ENCODE measurements at places on chromosomes 3 and 15.

- DNase-seq, result no peak
Observed at GRCh38 chr3:111035316-111035715, 36.3 kb upstream of the NECTIN3 start.

DNA sequence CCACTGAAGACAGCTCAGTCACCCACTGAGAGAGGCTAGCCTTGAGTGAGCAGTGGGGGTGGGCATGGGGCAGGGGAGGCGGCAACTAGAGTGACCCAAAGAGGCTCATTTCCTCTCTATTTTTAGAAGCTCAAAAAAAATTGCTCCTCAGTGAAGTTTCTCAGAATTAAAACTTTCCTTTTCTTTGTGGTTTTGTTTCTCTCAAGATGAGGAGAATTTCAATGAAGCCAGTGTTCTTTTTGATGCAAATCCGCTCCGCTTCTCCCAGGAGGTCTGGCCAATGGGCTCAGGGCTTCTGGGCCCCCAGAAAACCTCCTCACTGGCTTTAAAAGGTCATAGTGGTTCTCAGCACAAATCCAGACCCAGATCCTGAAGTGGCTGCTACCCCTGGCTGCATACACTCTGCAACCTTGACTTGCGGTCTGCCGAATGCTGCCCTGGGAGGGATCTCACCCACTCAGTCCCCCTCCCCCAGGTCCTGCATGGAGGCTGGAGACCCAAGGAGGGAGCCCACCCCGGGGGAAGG, at the start of gene ACSBG1:
Gene ACSBG1 (minus strand): TSS at position 51 of the 526 bp plus-strand sequence. CDS start 64 bp downstream, outside the sequence.
- no peak for DNase-seq

GRCh38 chr15:57923750-57924149, 141.8 kb downstream of the ALDH1A2 start:
- no peak for DNase-seq

DNA sequence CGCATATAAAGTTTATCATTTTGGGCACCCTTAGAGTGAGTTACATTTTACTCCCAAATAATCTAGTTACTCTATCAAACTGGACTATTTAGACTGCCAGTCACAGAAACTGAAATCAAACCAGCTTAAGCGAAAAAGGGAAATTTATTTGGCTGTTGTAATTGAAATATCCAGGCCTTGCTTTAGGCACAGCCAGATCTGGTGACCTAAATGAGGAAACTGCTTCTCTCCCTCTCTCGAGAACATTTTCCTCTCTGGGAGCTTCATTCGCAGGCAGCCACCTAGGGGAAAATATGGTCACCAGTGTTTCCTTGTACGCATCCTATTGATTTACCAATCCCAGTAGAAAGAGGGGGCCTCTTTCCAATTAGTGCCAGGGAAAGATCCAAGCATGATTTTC, 175.3 kb upstream of the MITF start:
- no peak for DNase-seq

GRCh38 chr3:50417637-50418033, 58.3 kb upstream of the TMEM115 start:
- DNase-seq, result no peak

GRCh38 chr3:42177068-42177800, 86.1 kb downstream of the TRAK1 start:
- DNase-seq, result no peak

DNA sequence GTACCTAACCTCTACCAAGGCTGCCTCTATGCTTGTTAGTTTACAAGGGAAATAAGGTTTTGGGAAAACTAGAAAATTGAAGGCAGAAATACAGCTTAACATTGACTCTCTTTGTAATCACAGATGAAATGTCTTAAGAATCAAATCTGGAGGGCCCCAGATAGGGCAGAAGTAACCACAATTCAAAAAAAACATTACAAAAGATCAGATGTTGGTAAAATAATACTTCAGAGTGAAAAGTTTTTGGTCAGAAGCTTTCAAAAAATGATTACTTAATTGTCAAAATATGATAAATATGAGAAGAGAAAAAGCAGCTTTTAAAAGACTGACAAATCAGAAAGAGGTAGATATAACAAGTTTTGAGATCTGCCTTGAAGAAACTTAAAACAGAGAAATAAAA, 425.1 kb upstream of the NECTIN3 start:
- DNase-seq, result no peak

DNA sequence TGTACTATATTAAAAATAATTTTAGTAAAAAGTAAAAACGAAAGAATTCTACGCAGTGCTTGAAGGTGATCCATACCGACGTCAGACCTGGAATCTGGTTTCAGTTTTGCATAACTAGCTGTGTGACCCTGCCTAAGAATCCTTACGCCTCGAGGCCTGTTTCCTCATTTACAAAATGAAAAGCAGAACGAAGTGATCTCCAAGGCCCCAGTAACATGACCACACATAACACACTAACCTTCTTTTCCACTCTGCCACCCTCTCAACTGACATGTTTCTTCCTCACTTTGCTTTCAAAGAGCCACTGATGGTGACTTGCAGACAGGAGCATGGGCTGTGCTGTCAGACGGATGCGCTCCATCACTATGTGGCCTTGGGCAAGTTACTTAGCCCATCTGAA, 4.8 kb downstream of the MESD start:
- no peak for DNase-seq

DNA sequence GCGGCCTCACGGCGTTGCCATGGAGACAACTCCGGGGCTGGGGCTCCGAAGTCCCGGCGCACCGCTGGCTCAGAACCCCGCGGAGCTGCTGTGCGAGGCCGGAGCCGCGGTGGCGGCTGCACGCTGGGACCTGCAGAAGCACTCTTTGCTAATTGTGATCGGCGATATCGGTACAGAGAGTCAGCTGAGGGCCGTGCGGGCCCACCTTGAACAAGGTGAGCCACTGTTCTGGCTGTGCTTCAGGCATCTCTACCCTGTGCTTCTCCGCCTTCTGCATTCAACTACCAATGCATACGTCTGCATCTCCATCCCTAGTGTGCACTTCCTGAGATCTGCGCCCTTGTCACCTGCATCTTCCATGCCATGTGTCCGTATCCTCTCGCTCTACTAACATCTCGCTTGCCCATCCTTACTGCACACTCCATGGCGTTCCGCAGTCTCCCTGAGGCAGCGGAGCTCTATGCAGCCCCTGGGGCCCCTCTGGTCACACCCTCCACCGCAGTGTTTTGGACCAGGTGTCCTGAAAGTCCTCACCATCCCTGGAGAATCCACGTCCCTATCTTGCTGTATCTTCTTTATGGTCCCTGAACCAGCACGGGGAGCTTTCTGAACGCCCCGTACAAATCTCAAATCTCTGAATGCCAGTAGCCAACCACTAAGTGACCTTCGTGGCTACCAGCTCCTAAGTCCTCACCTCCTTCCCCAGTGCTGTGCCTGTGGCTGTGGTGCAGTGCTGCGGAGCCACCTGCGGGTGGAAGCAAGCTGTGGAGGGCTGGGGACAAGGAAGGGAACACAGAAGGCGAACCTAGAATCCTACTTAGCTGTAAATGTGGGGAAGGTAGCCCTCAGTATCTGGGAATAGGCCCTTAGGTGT, 6.2 kb upstream of the MAP1A start:
- DNase-seq, result no peak

- no peak for DNase-seq
Observed at GRCh38 chr3:128590948-128591347, 59.7 kb downstream of the RPN1 start.

GRCh38 chr3:186529201-186529999, 14.8 kb downstream of the CRYGS start:
- peak; percentile 97 for DNase-seq

DNA sequence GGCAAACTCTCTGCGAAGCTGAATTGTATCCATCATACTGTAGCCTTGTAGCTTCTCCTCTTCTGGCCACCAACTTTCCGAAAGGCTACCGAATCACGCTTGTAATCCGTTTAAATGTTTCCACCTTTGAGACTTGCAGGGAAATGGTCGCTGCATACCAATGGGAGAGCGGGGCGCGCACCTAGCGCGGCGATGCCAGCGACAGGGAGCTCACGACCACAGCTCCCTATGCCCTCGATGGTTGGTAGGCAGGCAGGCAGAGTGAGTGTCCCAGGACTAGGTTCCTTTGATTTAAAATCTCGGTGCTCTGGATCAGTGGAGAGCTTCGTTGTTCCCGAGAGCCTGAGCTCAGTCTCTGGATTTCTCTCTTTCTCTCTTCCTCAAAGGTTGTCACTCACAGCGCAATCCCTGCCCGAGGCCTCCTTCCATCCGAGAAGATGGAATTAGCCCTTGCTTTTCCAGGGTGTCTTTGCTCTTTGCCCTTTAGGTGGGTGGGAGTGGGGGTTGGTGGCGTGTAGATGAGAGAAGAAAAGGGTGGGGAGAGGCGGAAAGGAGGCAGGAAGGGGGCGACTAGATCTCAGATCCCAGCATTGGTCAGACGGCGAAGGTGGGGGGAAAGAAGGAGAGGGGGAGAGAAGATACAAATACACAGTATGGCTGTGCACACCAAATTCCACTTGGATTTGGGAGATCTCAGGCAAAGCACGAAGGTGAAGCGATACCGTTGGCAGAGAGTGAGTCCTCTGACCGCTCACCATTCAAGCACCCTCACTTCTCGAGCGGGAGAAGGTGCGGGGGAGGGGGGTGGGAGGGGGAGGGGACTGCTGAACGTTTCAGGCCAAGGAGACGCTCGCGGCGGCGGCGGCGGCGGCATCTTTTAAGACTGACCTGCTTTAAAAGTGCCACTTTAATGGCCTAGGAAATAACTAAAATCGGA, at the start of gene SLITRK3:
Gene SLITRK3 (minus strand): TSS at position 745 of the 937 bp plus-strand sequence. CDS start 5,554 bp downstream, outside the sequence.
- no peak for DNase-seq

GRCh38 chr15:85762756-85763127, 32.0 kb downstream of the KLHL25 start:
- DNase-seq, result no peak

DNA sequence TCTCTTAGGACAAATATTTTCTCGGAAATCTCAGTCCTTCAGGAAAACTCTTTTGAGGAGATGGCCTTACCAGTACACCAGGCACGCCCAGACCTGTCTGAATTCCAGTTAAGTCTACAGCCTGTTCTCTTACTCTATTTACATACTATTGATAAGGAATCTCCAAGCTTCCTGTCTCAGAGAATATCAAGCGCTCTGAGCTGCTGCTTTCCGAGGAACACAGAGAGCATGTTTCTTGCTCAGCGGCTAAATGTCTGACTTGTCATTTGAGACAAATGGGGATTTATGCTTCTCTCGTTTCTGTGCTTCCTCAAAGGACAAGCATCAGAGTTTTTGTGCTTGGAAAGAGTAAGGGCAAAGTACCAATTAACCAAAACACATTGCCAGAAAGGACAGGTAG, 112.4 kb upstream of the CCDC54 start:
- no peak for DNase-seq

- DNase-seq, result no peak
Observed at GRCh38 chr3:15089201-15089600, 9.7 kb downstream of the RBSN start.

DNA sequence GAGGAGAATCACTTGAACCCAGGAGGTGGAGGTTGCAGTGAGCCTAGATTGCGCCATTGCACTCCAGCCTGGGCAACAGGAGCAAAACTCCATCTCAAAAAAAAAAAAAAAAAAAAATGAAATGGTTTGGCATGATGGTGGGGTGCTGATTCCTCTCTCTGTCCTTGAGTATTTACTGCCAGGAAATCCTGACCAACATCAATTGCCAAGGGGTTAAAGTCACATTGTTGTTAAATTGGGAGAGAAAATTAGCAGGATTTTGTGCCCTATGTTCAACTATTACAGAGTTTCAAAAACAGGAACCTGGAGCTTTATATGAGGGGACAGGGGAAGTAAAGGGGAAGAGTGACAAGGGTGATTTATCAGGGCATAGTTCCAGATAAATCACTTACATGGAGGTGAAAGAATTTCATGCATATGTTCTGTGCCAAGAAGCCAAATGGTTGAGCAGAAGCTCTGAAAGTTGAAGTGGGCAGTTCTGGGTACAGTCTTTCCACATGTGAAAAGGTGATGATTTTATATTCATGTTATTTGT, 70.5 kb upstream of the TSEN2 start:
- DNase-seq, result no peak

GRCh38 chr15:36358094-36358493, 221.3 kb upstream of the CDIN1 start:
- no peak for DNase-seq

GRCh38 chr15:60883691-60884640, 345.1 kb downstream of the RORA start:
- DNase-seq, result no peak

- no peak for DNase-seq
Observed at GRCh38 chr3:169835533-169835932, 22.8 kb upstream of the LRRC34 start.

- DNase-seq, result no peak
Observed at GRCh38 chr3:117645561-117646242, 936.1 kb downstream of the TUSC7 start.

GRCh38 chr3:52498137-52499054, 3.3 kb downstream of the STAB1 start:
- DNase-seq, result no peak

GRCh38 chr3:182400838-182401237, 392.5 kb upstream of the ATP11B start:
- no peak for DNase-seq
